ENCODE measurements at places on chromosomes 5 and 9. TPM values are rescaled to one million over a fixed set of nuclear protein-coding genes. Genes with fewer than 3 reads are reported as not detected.

TIMD4 gene
- 5.1 TPM for total RNA-seq

ADAMTSL1 gene
- total RNA-seq, result not detected

DNA sequence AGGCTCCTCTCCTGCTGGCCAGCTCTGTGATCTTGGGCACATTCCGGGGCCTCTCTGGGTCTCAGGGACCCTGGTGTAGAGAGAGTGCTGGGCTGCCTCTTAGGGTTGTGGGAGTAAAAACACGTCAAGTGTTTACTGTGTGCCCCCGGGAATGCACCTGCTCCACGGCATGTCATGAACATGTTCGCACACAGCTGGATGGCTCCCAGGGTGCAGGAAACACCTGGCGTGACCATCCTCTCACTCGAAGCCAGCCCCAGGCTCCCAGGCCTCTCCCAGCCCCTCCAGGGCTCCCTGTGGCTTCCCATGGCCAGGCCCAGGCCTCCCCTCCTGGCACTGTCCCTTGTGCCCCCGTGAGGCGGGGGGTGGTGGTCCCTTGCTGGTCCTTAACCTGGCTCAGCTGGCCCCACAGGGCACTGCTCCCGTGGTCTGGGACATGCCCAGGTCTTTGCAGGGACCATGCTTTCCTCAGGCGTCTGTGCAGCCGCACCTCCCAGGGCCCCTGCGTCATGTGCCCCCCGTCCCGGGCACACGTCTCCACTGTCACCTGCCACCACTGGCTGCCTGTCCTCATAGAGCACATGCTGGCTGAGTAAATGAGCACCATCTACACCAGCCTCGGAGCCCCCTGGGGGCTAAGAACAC is 44.9 kb downstream of the SLC6A3 start:
- H3K4me1 ChIP-seq, result no peaks in the 10 kb centered on the region
- H3K27me3 ChIP-seq, result no peaks in the 10 kb centered on the region
- no peak overlapping the region for H3K4me3 ChIP-seq
- H3K36me3 ChIP-seq, result no peaks in the 10 kb centered on the region
- no peak for DNase-seq

GRCh38 chr5:86885489-86886230 is 267.9 kb downstream of the COX7C start:
- DNase-seq, result no peak
- no peaks in the 10 kb centered on the region for H3K4me1 ChIP-seq
- H3K27me3 ChIP-seq, result no peaks in the 10 kb centered on the region
- H3K4me3 ChIP-seq, result no peak overlapping the region
- no peak overlapping the region for H3K27ac ChIP-seq

DNA sequence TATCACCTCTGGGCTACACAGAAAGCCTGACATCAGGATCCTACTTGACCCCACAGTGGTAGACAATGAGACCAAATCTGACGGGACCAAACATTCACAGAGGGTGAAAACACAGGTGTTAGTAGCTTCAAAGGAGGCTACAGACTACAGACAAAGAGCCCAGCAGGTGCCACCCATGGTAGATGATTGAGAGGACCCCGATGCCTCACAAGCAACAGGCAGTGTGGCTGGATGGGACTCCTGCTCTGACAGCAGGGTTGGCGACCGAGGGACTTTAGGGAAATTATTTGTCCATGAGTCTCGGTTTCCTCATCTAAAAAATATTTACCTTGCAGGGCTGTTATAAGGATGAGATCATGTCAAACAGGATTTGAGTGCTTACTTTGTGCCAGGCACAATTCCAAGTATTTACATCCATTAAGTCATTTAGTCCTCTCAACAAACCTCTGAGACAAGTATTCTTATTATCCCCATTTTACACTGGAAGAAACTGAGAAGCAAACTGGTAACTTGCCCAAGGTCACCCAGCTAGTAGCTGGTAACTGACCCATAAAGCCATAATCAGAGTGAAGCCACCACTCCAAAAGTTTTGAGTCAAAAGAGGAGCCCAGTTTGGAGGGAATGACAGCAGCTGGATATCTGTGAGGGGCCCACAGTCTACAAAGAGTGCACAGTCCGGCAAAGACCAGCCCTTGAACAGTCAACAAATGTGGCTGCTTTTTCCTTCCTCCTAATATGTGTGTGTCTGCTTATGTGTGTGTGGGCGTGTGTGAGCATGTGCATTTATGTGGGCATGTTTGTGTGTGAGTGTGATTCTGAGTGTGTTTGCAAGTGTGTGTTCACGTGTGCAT is 502.0 kb downstream of the BNC2 start:
- H3K4me1 ChIP-seq, result no peaks in the 10 kb centered on the region
- no peaks in the 10 kb centered on the region for H3K27me3 ChIP-seq
- no peak overlapping the region for H3K4me3 ChIP-seq
- H3K36me3 ChIP-seq, result no peaks in the 10 kb centered on the region
- no peak for DNase-seq

DNA sequence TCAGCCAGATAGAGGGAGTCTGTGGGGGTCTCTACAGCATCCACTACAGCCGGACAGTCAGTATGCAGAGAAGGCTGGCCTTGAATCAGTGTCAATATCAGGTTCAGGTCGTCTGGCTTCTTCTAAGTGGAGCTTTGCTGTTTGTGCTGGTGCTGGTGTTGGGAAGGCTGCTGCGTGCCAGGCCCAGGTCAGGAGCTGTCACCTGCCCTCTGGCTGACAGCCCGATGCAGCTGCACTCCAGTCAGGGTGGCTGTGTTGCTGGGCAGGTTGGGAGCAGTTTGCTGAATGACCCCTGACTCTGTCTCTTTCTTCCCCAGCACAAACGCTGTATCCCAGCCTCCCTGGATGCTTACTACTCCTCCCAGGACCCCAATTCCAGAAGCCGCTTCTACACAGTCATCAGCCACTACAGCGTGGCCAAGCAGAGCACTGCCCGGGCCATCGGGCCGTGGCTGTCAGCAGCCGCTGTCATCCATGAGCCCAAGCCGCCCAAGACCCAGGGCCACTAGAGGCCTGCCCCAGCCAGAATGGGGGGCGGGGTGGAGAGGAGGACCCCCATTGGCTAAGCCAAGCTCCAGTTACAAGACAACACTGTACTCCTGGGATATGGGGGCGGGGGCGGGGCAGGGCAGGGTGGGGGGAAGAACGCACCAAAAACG is 61.6 kb downstream of the NSG2 start:
- no peak overlapping the region for H3K4me3 ChIP-seq
- H3K4me1 ChIP-seq, result no peaks in the 10 kb centered on the region
- no peak for DNase-seq
- H3K36me3 ChIP-seq, result no peaks in the 10 kb centered on the region
- H3K27me3 ChIP-seq, result no peaks in the 10 kb centered on the region
